ENCODE measurements at places on chromosomes 4 and X. TPM values are rescaled to one million over a fixed set of nuclear protein-coding genes. Genes with fewer than 3 reads are reported as not detected.

DNA sequence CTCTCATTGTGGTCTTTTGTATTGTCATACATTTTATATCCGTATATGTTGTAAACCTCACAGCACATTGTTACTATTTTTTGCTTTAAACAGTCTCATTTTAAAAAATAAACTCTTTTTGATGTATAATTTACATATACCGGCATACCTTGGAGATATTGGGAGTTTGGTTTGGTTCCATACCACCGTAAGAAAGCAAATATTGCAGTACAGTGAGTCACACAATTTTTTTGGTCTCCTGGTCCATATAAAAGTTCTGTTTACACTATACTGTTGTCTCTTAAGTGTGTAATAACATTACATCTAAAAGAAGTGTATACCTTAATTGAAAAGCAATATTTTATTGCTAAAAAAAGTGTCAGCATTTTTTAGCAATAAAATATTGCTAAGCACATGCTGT is 70.0 kb downstream of the KDM6A start:
- DNase-seq: no peak

GRCh38 chrX:135984791-135985156 is 461 bp upstream of the SLC9A6 start:
- no peak for DNase-seq

- no peak for DNase-seq
These were observed 16.8 kb downstream of the AFF2 start for GRCh38 chrX:148517176-148517575.

GRCh38 chr4:122224348-122224747 is 72.2 kb downstream of the BLTP1 start:
- peak; percentile 12 for DNase-seq

GRCh38 chr4:138707746-138708677 is 307.6 kb upstream of the NOCT start:
- DNase-seq: no peak

GRCh38 chr4:5052726-5053425 is 1.6 kb downstream of the STK32B start:
- no peak for DNase-seq

GRCh38 chr4:31005037-31005436 is 284.9 kb downstream of the PCDH7 start:
- no peak for DNase-seq

- peak; percentile 57 for DNase-seq
These were observed 558.2 kb upstream of the DIPK2B start for GRCh38 chrX:45758738-45759397.

- DNase-seq: no peak
These were observed 197.0 kb downstream of the CAMK2D start for GRCh38 chr4:113564493-113564892.

GRCh38 chr4:182019148-182019652 is 224.0 kb upstream of the TENM3 start:
- DNase-seq: no peak

- DNase-seq: no peak
These were observed 84.8 kb downstream of the ANOS1 start for GRCh38 chrX:8647176-8647575.

DNA sequence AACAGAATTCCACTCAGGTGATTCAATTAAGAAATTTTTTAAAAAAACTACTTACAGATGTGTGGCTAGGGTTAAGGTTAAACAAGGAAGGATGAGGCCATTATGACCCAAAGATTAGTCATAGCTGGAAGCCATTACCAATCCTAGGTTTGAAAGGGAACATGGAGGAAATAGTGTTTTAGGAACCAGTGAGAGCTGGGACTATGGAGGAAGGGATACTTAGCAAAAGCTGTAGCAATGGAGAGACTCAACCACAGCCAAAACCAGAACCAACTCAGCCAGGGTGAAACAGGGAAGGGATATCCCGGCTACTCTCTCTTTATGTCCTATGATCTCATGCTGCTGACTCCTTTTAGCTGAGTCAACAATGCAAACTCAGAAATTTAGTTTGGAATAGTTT is 148.6 kb upstream of the CNKSR2 start:
- DNase-seq: no peak

GRCh38 chr4:13535708-13536361 is 8.5 kb downstream of the NKX3-2 start:
- no peak for DNase-seq

DNA sequence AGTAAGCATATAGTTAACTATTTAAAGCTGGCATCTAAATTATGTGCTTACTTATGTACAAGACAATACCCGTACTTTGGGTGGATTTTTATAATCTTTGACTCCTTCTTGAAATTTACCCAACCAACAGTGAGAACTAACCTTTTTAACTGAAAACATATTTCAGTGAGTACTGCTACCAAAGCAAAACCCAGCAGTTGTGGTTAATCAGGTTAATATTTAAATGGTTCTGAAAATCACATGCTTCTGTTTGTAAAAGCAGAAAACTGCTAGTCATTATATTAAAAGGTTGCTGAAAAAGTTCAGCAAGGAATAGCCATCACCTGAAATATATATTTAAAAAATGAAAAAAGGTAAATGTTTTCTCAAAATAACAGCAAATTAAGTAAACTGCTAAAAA is 20.0 kb downstream of the UBE2D3 start:
- no peak for DNase-seq

GRCh38 chr4:74623041-74623440 is 171.3 kb downstream of the BTC start:
- DNase-seq: peak; percentile 14

- DNase-seq: no peak
These were observed 158.3 kb downstream of the AFAP1 start for GRCh38 chr4:7781366-7781765.

DNA sequence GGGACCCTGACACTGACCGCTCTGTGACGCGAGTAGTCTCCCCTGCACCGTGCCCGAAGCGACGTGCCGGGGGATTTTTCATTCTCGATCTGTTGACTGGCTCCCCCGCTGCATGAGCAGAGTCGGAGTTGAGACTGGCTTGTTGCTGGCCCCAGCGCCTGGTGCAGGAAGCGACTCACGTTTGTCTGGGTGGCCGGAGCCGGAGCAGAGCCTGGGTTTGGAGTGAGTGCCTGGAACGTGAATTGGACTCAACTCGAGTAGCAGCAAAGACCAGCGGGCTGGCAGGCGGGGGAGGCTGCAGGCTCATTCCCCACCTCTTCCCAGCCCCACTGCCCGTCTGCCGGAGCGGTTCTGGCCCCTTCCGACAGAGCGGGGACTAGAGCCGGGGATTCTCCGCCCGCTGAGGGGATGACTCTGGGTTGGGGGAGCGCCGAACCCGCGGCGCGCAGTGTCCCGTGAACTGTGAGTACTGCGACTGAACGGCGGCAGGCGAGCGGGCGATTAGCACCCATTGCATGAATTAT is 554 bp downstream of the PCDH7 start:
- DNase-seq: no peak

- no peak for DNase-seq
These were observed 42.5 kb downstream of the TLR10 start for GRCh38 chr4:38740303-38740702.

GRCh38 chr4:172698256-172698655 is 470.4 kb upstream of the GALNT7 start:
- DNase-seq: no peak

- peak; percentile 39 for DNase-seq
These were observed 4.8 kb downstream of the SLC49A3 start for GRCh38 chr4:683982-684622.

GRCh38 chr4:26141911-26142638 is 178.7 kb upstream of the RBPJ start:
- DNase-seq: no peak

- no peak for DNase-seq
These were observed 49.2 kb upstream of the DDX53 start for GRCh38 chrX:22950269-22951266.

DNA sequence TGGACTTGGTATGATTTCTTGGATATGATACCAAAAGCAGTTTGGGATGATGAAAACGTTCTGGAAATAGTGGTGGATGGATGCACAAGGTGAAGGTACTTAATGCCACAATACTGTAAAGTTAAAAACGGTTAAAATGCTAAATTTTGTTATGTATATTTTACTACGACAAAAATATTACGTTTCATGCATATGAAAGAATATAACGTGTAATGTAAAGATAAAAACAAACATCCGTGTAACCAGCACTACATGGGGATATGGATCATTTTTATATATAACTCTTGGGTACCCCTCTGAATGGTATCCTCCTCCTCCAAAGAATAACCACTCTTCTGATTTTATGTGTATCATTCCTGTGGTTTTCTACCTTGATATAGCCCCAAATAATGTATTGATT is 862 bp upstream of the CENPU start:
- no peak for DNase-seq

- DNase-seq: no peak
These were observed 337.8 kb upstream of the NOCT start for GRCh38 chr4:138677748-138678147.

GRCh38 chr4:182338746-182339145 is 95.5 kb downstream of the TENM3 start:
- DNase-seq: no peak

GRCh38 chrX:104742355-104742754 is 176.4 kb downstream of the IL1RAPL2 start:
- DNase-seq: no peak

Gene PPBP
- total RNA-seq: not detected

Gene SOD3
- total RNA-seq: not detected

Gene P2RY8
- total RNA-seq: 99.1 TPM

Gene HNRNPD
- 430 TPM for total RNA-seq

Gene TRPC5OS
- total RNA-seq: not detected

Gene RAB41
- not detected for total RNA-seq
